Memory B cell (primary cell): ENCODE measurements at places on chromosomes 16 and 17.

DNA sequence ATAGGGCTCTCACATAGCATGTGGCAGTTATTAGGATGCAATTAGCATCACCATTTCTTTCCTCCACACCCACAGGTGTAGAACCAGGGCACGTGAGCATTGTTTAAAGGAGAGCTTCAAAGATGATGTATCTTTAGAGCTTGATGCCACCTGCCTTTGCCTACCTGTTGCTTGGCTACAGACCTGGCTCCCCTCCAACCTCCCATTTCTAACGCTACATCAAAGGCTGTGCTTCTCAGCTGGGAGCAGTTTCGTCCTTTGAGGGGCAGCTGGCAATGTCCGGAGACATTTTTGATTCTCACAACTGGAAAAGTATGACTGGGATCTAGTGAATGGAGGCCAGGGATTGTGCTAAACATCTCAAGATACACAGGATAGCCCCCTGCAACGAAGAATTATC, 78.5 kb upstream of the CLEC3A start:
- H3K27me3 ChIP-seq: peaks cover 3% of the 10 kb centered on the region
- H3K27ac ChIP-seq: no peak overlapping the region
- no peak for DNase-seq

- no peak for DNase-seq
- no peak overlapping the region for H3K4me3 ChIP-seq
- no peaks in the 10 kb centered on the region for H3K36me3 ChIP-seq
- no peaks in the 10 kb centered on the region for H3K27me3 ChIP-seq
- H3K27ac ChIP-seq: no peak overlapping the region
- H3K4me1 ChIP-seq: no peaks in the 10 kb centered on the region
Observed at GRCh38 chr17:70499067-70499786, 329.9 kb downstream of the KCNJ2 start.

DNA sequence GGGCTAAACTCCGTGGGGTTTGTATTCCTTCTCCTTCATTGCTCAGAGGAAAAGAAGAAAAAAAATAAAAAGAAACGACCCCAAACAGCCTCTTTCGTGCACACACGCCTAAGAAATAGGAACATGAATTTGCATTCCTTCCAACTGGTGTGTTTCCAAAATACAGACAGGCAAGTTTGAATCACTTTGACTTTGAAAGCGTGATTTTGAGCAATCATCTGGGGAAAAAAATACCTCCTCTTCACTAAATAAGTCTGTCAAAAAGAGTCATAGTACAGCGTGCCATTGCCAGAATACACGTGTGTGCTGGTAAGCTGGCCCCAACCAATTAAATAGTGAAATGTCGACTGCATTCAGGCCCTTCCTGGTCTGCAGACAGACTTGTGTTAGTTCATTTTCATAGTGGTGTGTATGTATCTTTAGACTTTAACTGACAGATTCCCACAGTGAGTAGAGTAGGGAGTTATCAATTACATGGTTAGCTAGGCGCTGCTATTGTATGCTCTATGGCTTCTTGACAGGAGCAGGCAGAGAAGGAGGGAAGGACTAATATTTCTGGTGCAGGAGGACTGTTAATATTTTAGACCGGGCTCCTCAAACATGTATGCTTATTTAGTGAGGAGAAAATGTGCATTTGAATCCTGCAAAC, 618.3 kb downstream of the MAF start:
- no peak overlapping the region for H3K27ac ChIP-seq
- no peak for DNase-seq
- peaks cover 6% of the 10 kb centered on the region for H3K36me3 ChIP-seq
- peaks cover 2% of the 10 kb centered on the region for H3K27me3 ChIP-seq
- H3K4me3 ChIP-seq: no peak overlapping the region

DNA sequence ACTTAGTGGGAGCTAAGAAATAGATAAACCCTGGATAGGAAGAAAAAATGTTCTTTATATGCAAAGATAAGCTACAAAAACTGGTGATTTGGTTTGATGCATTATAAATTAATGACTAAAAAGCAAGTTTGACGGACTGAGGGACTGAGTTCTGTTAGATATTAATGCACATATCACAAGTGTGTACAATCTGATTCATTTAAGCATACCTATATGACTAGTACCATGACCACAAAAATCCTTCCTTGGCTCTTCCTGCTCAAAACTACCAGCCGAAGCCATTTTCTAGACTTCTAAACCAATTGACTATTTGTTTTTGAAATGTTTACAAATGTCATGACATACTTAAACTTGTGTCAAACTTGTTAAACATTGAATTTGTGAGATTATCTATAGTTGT, 374.5 kb upstream of the MON1B start:
- DNase-seq: no peak
- no peak overlapping the region for H3K4me3 ChIP-seq
- no peaks in the 10 kb centered on the region for H3K4me1 ChIP-seq
- H3K27me3 ChIP-seq: no peaks in the 10 kb centered on the region
- no peak overlapping the region for H3K27ac ChIP-seq
- H3K36me3 ChIP-seq: no peaks in the 10 kb centered on the region
